HCT116 (cell line): ENCODE measurements at places on chromosomes 6 and 20. TPM values are rescaled to one million over a fixed set of nuclear protein-coding genes. Genes with fewer than 3 reads are reported as not detected.

TREM1 gene
- total RNA-seq: 0.22 TPM

C20orf202 gene
- not detected for total RNA-seq

FAM209B gene
- not detected for total RNA-seq

C20orf96 gene
- total RNA-seq: 22.1 TPM

PHF3 gene
- 51.1 TPM for total RNA-seq

SPATA25 gene
- total RNA-seq: 0.42 TPM

COL11A2 gene
- total RNA-seq: 7.6 TPM

NNAT gene
- not detected for total RNA-seq

GRCh38 chr6:12263403-12263802 lies 26.8 kb upstream of the EDN1 start:
- no peak overlapping the region for H3K4me3 ChIP-seq
- H3K27ac ChIP-seq: no peak overlapping the region
- peaks cover 17% of the 10 kb centered on the region for H3K4me1 ChIP-seq

DNA sequence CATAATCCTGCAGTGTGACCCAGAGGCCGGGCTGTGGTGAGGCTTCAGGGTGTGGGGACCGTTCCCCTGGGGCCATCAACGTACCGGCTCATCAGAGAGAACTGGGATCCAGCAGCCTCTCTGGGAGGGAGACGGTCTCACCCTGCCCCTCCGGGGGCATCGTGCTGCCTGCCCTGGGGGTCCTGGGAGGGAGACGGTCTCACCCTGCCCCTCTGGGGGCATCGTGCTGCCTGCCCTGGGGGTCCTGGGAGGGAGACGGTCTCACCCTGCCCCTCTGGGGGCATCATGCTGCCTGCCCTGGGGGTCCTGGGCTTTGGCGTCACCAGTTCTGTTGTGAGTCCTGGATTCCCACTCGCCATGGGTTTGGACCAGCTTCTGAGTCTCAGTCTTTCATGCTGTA lies 17.1 kb downstream of the SMOC2 start:
- peaks cover 17% of the 10 kb centered on the region for H3K27me3 ChIP-seq

- H3K27ac ChIP-seq: peak overlapping the region; percentile 83
- H3K4me1 ChIP-seq: peaks cover 26% of the 10 kb centered on the region
- H3K27me3 ChIP-seq: no peaks in the 10 kb centered on the region
- DNase-seq: peak; percentile 86
- H3K4me3 ChIP-seq: peak overlapping the region; percentile 80
- peaks cover 2% of the 10 kb centered on the region; the same call in 1 of the 2 replicates for H3K36me3 ChIP-seq
Observed at GRCh38 chr6:96520171-96521115, 1.2 kb upstream of the UFL1 start.

DNA sequence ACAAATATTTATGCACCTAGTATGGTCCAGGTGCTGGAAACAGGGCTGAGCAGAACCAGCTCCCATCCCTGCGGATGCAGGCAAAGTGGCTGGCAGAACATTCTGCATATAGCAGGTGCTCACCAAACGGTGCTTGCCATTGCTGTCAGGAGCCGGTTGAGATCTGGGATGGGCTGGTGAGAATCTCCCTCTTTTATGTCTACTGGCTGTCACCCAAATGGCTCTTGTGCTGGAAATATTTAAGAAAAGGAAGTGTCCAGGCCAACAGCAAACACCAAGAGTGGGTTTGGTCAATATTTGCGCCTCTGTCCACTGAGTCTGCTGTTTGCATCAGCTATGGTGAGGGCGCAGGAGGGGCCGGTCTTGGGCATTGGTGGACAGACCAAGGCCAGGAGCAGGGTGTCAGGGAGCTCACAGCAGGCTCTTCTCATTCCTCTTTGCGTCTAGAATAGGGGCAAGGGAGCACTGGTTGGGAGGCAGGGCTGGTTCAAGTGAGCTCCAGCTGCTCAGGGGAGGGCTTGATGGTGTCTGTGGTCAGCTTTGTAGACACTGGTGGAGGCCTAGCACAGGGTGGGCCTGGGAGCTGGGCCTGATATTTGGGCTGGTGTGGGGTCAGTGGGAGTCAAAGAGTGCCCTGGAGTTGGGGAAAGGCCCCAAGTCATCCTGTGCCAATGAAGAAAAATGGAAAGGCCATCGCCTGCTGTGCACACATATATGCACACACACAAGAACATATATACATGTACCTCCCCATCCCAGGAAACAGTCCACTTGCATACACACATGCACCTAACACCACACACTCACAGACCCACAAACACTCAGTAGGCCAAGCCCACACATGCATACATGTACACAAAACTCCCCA lies 1.4 kb upstream of the BPIFB2 start:
- no peak overlapping the region for H3K4me3 ChIP-seq
- H3K4me1 ChIP-seq: no peaks in the 10 kb centered on the region
- no peaks in the 10 kb centered on the region for H3K36me3 ChIP-seq

GRCh38 chr6:21722510-21722909 lies 129.0 kb downstream of the SOX4 start:
- no peaks in the 10 kb centered on the region for H3K36me3 ChIP-seq
- no peak overlapping the region for H3K27ac ChIP-seq
- no peaks in the 10 kb centered on the region for H3K27me3 ChIP-seq
- H3K4me1 ChIP-seq: no peaks in the 10 kb centered on the region

DNA sequence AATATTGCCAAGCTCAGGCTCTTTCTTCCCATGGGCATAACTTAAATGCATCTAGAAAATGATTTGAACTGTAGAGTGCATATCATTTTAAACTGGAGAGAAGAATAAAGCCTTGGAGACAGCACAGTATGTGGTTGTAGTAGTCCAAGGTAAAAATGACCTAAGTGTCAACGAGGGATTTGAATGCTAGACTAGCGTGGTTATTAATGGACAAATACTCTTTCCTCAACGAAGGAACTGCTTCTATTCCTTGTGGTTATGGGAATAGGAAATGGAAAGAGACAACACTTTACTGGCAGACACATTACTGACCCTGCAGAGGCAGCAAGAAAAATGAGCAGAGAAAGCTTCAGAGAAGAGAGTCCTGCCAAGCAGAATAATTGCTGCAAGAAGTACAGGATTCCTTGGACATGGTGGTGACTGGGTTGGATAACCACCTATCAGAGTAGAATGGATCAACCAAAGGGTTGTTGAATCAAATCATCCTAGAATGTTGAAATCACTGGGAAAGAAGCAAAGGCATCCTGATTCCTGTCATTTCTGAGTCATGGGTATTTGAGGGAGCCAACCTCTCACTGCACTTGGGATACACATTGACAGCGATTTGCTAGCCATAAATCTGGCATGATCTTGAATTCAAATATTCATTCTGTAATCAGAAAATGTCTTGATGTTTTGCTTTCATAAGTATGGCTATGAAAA lies 258.1 kb upstream of the EPHA7 start:
- no peaks in the 10 kb centered on the region for H3K36me3 ChIP-seq
- no peak for DNase-seq
- H3K4me1 ChIP-seq: no peaks in the 10 kb centered on the region
- H3K27ac ChIP-seq: no peak overlapping the region
- H3K4me3 ChIP-seq: no peak overlapping the region

DNA sequence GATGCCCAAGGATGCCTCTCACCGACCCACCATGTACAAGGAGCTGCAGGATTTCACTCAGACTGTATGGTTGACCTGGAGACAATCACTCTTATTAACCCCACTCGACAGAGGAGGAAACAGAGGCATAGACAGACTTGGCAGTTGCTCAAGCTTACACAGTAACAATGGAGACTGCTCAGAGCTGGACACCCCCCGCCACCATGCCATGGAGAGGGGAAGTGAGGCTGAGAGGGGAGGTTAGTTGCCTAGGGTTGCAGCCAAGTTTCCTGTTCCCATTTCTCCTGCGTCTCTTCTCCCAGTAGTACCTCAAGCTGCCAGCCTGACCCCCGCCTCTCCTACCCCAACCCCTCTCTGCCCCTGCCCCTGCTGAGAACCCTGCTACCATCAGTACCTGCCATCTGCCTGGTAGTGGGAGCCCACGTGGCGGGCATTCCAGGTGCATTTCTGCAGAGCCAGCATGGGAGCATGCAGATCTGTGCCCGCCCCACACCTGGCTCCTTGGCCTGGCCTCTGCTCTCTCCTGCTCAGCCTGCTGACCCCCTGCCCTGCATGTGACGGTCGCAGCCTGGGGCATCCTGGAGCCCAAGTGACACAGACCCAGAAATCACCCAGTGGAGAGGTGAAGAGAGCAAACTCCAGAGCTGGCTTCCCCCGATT lies 157.7 kb downstream of the PREX1 start:
- H3K4me3 ChIP-seq: no peak overlapping the region
- H3K27ac ChIP-seq: no peak overlapping the region
- no peaks in the 10 kb centered on the region for H3K4me1 ChIP-seq
- H3K27me3 ChIP-seq: no peaks in the 10 kb centered on the region
- H3K36me3 ChIP-seq: no peaks in the 10 kb centered on the region

- H3K36me3 ChIP-seq: no peaks in the 10 kb centered on the region
- H3K27me3 ChIP-seq: no peaks in the 10 kb centered on the region
- no peak overlapping the region for H3K27ac ChIP-seq
- no peak for DNase-seq
- H3K4me1 ChIP-seq: no peaks in the 10 kb centered on the region
Observed at GRCh38 chr20:38195521-38195920, 30.5 kb upstream of the TGM2 start.

GRCh38 chr6:17938901-17939300 lies 48.5 kb downstream of the KIF13A start:
- H3K4me1 ChIP-seq: no peaks in the 10 kb centered on the region
- no peak overlapping the region for H3K27ac ChIP-seq
- H3K4me3 ChIP-seq: no peak overlapping the region
- H3K36me3 ChIP-seq: no peaks in the 10 kb centered on the region
- H3K27me3 ChIP-seq: no peaks in the 10 kb centered on the region
- DNase-seq: no peak

DNA sequence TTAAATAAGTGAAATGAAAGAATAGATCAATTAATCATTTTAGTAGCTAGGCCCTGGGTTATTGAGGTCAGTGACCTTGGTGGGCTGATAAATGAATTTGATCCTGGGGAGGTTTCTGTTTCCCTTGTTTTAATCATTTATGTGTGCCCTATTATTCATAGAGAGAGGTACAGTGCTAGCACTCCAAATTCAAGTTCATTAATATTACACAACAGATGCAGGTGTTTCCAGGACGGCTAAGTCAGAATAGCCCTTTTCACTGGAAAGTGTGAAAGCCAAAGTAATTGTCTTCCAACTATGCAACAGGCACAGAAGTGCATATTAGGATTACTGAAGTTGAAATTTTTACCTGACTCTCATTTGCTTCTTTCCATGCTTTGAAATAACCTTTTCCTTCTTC lies 61.7 kb upstream of the SGK1 start:
- no peaks in the 10 kb centered on the region for H3K36me3 ChIP-seq
- H3K27ac ChIP-seq: no peak overlapping the region
- peak overlapping the region; percentile 8; the same call in 1 of the 2 replicates for H3K4me3 ChIP-seq
- no peaks in the 10 kb centered on the region for H3K27me3 ChIP-seq
- DNase-seq: no peak

DNA sequence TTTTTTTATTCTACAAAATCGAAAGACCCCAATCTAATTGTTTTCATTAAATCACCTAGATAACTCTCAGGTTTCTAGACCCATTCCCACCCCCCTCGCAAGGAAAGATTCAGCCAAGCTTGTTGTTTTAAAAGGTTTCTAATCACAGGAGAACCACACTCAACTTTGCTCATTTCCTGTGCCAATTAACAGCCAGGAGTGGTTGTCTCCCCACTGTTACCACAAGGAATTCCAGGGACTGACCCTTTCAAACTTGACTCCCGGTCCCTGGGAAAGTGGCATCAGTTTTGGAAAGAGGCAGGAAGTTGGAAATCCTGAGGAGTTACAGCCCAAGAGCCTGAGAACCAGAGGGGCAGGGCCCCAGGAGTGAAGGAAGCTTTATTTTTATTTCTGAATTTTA lies 561.3 kb upstream of the JAG1 start:
- DNase-seq: no peak
- no peaks in the 10 kb centered on the region for H3K27me3 ChIP-seq
- no peak overlapping the region for H3K4me3 ChIP-seq
- no peaks in the 10 kb centered on the region for H3K36me3 ChIP-seq
- no peak overlapping the region for H3K27ac ChIP-seq

DNA sequence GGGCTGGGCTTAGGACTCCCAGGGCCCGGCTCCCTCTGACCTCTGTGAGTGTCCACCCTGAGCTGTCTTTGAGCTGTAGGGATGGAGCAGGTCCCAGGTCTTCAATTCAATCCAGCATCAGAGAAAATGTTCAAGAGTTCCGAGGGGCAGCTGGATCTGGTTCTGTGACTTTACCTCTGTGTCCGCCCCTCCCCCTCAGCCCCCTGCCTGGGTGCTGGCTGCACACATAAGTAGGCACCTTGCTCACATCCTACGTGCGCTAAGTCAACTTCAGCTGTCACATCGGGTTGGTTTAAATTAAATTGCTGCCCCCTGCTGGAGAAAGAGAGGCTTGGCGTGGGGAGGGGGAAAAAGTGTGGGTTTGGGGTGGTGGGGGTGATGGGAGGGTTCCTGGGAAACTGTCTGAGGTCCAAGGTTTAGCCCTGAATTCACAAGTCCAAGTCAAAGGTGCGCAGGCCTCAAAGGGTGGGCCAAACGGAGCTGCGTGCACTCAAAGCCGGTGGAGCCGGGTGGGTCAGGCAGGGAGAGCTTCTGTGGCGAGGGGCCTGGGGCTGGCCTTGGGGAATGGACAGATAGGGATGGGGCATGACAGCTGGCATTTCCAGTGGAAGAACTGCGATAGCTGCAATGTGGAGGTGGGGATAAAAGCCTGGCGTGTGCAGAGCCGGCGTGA lies 3.0 kb downstream of the WFDC5 start:
- H3K4me1 ChIP-seq: 0 out of 2 replicates have a peak, but pooled peaks cover 3% of the 10 kb centered on the region
- H3K4me3 ChIP-seq: no peak overlapping the region
- DNase-seq: no peak

DNA sequence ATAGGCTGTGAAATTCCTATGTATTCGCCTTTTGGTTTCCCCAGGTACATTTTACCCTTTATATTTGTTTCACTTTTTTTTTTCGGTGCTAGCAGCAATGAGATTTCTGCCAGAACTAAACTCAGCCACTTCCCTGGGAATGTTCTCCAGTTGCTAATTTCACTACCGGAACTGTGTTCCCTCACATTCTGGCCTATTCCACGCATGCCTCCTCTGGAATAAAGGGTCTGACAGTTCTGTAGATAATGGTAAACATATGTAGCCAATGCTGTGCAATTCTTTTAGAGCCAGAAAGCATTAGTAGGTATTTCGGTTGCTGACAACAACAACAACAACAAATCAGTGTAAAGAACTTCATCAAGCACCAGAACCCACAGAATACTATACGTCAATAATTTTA lies 96.1 kb upstream of the TBX18 start:
- H3K4me1 ChIP-seq: no peaks in the 10 kb centered on the region
- no peaks in the 10 kb centered on the region for H3K27me3 ChIP-seq
- no peak overlapping the region for H3K27ac ChIP-seq
- DNase-seq: no peak
- H3K36me3 ChIP-seq: no peaks in the 10 kb centered on the region

DNA sequence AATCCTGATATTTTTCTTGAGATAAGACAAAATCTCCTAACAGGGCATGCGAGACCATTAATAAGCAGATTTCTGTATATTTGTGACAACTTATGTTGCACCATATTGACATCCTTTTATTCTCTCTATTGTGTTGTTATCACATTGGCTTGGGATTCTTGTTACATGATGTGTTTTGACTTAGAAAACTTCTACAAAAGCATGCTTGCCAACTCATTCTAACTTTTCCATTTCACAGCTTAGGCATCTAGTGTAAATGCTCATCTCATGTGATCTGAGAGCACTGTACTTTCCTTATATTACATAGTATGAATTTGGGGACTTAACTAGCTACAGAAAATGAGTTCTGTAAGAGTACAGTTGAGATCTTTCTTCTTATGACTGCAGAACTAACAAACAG lies 1040.7 kb upstream of the ADGRB3 start:
- H3K36me3 ChIP-seq: no peaks in the 10 kb centered on the region
- H3K4me1 ChIP-seq: no peaks in the 10 kb centered on the region
- H3K4me3 ChIP-seq: no peak overlapping the region
- H3K27ac ChIP-seq: no peak overlapping the region

- H3K27me3 ChIP-seq: no peaks in the 10 kb centered on the region
- DNase-seq: no peak
- H3K4me1 ChIP-seq: no peaks in the 10 kb centered on the region
- H3K4me3 ChIP-seq: no peak overlapping the region
Observed at GRCh38 chr20:62887152-62887859, 25.7 kb upstream of the TCFL5 start.
